Hepatocyte (in vitro differentiated cells): ENCODE measurements at places on chromosomes 5 and 9. TPM values are rescaled to one million over a fixed set of nuclear protein-coding genes. Genes with fewer than 3 reads are reported as not detected.

DNA sequence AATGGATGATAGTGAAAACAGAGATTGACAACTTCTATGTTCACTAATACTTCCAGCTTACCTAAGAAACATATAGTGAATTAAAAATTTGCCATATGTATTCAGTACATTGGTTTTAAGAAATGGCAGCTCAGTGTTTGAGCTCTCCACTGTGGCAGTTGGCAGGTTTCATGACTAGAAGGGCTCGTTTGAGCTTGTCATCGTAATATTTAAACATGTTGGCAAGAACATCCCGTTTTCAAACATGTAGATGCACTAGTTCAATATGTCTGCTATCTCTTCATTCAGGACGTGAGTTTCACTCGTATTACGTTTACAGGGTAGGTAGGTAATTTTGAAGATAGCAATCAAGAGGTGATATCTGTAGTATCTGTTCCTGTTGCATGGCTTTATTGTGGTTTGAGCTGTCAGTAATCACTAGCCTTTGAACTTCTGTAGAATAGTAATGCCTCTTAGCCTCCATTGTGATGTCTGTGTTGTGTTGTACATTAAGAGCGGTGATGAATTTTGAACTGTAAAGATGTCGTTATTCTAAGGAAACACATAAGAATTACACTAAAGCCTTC is 74.8 kb downstream of the NLN start:
- DNase-seq: no peak

DNA sequence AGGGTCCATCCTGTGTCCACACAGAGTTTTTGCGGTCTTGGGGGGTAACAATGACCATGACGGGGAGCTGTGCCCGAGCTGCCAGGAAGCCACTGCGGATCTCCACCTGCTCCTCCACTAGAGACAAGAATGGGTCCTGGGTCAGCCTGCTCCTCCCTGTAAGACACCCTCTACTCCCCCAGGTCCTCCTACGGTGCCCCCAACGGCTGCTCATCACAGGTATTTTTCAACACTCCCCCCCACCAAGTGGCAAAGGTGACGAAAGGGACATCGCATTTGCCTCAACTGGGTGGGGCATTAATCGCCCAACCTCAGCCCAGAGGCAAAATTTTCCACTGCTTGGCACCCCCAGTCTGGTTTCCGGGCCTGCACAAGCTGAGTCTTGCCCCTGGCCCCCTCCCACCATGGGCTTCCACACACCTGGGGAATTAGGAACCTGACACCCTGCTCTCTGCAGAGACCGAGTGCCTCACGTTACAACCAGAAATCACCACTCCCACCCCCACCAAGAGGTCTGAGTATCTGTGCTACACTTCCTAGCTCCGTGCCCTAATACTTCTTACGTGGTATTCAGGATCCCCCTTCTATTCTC is 9.6 kb downstream of the NOL6 start:
- DNase-seq: no peak

DNA sequence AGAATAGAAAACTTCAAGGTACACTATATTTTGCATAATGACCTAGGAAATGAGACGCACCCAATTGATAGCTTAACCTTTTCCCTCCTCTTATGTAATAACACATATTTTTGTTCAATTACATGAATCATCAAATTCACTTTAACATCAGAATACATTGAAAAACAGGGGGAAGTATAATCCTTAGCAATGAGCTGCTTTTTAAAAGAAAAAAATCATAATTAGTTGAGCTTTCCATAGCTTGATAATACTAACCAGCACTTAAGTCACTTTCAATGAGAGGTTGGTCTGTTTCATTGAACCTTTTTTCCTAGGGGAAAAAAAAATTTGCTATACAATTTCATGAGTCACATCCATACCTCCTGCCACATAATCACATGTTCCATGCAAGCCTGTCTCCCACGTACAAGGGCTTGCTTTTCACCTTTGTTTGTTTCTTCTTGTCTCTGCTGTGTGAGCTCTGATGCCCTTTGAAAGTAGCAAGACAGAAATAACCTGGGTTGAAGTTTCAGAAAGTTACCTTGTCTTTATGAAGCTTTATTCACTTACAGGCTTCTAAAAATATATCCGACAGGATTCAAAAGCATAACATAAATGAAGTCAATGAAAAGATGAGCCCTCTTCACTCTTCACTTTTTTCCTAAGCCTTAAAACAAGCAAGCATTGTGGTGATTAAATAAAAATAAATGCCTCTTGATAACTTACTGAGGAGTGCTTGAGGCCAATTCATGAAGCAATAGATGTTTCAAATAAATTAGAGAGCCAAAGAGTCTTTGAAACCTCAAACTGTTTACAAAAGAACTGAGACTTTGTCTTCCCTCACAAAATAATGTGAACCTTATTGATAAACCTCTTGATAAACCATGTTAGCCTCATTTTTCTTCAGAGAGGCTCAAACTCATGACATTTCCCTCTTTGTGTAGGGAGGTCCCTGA is 108.5 kb downstream of the FEM1C start:
- DNase-seq: no peak

DNA sequence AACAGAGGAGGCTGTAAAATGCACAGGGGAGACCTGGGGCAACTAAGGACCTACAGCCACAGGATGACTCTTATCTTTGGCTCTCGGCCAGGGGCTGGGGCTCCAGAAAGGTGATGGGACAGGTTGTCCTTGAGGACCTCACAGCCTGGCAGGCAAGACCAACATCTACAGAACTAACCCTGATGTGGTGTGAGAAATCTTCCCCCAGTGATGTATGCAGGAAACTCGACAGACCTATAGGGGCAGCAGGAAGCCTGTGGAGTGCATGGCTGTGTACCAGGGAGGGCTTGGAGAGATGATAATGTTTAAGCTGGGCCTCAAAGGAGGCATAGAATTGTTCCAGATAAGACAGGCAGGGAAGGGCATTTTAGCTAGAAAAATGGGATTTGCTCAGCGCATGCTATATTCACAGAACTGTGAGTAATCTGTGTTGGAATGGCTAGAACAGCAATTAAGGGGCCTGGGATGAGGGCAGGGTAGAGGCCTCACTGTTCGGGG is 68.5 kb upstream of the SLC25A51 start:
- DNase-seq: peak; percentile 76

DNA sequence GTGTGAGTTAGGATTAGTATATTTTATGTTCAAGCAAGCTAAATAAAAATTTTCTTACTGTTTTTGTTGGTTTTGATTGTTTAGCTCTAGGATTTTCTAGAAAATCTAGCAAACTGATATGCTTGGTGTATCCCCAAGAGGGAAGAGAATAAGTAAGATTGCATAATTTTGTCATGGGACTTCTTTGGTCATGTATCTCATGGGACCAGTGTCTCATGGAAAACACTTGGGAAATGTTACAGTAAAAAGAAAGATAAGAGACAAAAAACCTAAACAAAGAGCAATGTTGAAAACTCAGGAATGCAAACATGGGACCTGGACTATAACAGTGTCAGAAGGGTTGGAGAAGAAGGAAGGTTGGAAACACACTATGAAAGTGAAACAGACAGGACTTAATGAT is 119.4 kb downstream of the TLR4 start:
- no peak for DNase-seq

- DNase-seq: no peak
These were observed 12.2 kb downstream of the TENT4A start for GRCh38 chr5:6725421-6725820.

DNA sequence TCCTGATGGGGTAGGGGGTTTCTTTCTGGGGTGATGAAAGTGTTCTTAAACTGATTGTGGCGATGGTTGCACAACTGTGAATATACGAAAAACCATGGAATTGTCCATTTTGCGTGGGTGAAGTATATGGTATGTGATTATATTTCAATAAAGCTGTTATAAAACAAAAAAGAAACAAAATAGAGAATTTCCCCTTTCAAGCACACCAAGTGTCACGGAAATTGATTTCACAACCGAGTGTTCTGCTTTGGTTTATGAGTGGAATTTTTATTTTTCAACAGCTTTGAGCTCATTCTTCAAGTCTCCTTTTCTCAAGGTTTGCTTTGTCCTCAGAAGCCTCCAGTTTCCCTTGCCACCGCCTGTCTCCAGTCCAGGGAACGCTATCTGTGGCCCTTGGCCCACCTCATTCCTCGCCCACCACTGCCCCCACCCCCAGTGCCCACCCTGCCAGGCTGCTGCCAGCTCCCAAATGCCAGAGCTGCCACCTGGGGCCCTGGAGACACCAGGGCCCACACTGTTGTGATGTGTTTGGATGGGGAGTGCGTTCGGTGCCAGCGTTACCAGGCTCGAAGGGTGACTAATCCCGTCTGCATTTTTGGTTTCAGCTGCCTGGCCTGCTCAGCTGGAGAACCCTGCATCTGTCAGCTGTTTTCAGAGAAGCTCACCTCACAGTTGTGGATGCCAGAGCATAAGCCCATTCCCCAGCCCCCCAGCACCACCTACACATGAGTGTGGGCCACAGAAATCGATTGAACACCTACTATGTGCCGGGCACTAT is 30.4 kb downstream of the DUSP1 start:
- DNase-seq: peak; percentile 65

GRCh38 chr5:178413988-178414387 is 176.2 kb downstream of the COL23A1 start:
- no peak for DNase-seq

GRCh38 chr9:87387351-87388011 is 110.2 kb upstream of the DAPK1 start:
- no peak for DNase-seq

Gene CDKN2A
- 2.9 and 4.8 TPM in 2 replicates for polyA plus RNA-seq

Gene STK10
- polyA plus RNA-seq: 11.3 and 18.0 TPM in 2 replicates
